Uterus (tissue), 4 donors: ENCODE measurements at places on chromosomes 1 and 21. TPM values are rescaled to one million over a fixed set of nuclear protein-coding genes. Genes with fewer than 3 reads are reported as not detected.

Gene HMGCS2
- total RNA-seq = not detected

Gene INSRR
- total RNA-seq = 1.2 TPM

Gene ADAM30
- total RNA-seq = not detected

Gene DNASE2B
- total RNA-seq = not detected

Gene WASF2
- 43.1 TPM for total RNA-seq

Gene GBP6
- total RNA-seq = not detected

Gene FCRL1
- total RNA-seq = not detected

Gene ETNK2
- 15.8 TPM for total RNA-seq
